ENCODE measurements at places on chromosomes 2 and 18.

- DNase-seq: no peak
Measured at GRCh38 chr2:12979066-12979465, 262.3 kb downstream of the TRIB2 start.

GRCh38 chr2:100957996-100958653 lies 44.0 kb upstream of the RPL31 start:
- DNase-seq: no peak

- DNase-seq: peak; percentile 86
Measured at GRCh38 chr2:27071990-27072830, 756 bp upstream of the OST4 start.

- no peak for DNase-seq
Measured at GRCh38 chr2:126704434-126705160, 48.6 kb downstream of the GYPC start.

DNA sequence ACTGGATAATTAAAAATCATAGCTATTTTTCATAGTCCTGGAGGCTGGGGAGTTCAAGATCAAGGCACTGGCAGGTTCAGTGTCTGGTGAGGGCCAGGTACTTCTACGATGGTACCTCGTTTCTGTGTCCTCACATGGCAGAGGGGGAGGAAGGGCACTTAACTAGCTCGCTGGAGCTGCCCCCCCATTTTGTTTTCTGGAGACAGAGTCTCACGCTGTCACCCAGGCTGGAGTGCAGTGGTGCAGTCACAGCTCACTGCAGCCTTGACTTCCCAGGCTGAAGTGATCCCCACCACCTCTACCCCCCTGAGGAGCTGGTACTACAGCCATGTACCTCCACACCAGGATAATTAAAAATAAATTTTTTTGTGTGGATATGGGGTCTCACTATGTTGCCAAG lies 40.3 kb downstream of the ASB1 start:
- DNase-seq: no peak

DNA sequence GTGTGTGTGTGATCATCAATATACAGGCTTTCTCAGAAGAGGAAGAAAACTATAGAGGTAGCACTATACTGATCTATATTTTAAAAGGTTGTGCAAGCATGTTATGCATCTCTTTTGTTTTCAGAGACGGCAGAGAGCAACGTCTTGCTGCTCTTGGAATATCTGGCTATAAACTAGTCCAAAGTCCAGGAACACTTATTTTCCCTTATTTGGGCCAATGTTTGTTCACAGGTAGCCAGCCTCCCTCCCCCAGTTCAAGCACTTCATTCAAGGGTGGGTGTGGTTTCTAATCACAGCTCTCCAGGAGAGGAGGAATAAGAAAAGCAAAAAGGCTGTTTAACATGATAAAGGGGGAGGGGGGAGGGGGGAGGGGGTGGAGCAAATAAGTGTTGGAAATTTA lies 4.2 kb downstream of the FZD5 start:
- no peak for DNase-seq

DNA sequence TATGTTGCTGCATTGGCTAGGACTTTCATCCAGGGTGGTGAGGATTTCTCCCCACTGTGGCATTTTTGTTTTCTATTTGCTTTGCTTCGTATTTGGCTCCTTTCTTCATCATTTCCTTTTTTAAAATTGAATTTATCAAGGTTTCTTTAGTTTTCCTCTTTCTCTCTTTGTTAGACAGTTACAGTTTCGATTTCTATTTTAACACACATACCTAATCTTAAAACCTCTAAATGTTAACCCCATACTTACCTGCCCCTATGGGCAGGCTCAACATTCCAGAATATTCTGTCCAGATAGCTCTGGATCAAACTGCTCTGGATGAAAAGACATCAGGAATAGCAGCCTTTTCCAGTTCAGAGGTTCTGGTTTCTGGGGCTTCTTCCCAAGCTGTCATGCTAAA lies 49.2 kb downstream of the DIPK1C start:
- DNase-seq: no peak

DNA sequence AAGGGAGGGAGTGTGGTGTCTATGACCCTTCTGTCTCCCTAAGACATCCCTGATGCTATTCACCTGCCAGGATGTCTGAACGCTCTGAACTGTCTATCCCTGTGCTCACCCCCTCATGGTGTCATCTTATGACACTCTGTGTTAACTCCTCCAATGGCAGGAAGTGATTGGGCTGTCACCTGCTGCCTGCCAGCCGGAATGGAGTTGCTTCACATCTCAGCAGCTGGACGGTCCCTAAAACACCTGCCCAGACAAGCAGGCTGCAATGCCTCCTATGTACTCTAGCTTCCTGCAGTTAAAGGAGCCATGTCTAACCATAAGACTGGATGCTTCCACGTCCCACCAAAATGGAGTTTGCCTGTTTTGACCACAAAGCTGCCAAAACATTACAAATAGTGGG lies 99.9 kb downstream of the CPO start:
- no peak for DNase-seq

- no peak for DNase-seq
Measured at GRCh38 chr2:82740527-82740926, 1718.6 kb downstream of the SUCLG1 start.

DNA sequence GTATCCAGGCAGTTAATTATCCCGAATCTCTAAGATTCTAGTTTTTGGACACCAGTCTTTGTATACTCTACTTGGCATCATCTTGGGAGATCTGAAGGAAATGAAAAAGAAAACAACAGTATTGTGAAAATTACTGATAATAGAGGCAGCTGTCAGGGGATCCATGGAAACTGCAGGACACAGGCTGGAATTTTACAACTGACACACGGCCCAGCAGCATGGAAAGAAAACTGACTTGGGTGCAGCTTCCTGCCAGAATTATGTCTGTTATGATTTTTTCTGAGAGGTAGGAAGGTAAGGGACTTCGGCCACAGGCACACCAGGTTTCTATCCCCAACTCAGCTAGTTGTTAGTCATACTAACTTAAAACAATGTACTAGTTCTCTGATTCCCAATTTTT lies 57.7 kb upstream of the ERBB4 start:
- DNase-seq: no peak

DNA sequence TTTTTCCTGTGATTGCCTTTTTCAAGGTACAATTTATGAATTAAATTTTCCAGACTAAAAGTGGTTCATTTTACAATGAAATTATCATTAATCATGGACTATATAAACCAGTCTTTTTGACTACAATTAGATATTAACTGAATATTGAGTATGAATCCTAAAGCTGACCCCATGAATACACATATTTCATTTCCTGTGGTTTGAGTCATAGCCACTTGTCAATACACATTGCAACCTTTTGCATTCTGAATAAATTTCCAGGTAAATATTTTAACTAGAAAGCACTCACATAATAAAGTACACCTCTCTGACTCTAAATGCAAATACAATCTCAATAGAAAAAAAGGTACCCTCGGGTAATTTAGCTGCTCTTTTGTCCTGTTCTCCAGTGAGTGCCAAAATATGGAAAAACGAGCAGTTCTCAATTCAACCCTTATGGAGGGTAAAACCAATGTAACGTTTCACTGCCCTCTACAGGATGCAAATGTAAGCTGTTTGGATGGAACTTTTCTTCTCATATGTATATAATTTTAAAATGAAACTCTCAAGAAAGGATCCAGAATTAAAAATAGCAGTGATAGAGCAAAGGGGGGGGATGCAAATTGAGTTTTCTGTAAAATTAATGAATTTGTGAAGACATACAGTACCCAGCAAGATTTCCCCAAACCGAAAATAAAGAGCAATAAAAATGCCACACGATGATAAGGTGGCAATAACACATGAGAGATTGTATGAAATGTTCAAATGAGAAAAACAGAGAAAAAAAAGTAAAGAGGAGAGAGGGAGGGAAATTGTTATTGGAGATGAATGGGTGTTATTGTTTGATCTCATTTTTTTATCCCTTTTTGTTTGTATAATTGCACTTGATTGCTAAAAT lies 1795.7 kb upstream of the PIK3C3 start:
- DNase-seq: no peak

DNA sequence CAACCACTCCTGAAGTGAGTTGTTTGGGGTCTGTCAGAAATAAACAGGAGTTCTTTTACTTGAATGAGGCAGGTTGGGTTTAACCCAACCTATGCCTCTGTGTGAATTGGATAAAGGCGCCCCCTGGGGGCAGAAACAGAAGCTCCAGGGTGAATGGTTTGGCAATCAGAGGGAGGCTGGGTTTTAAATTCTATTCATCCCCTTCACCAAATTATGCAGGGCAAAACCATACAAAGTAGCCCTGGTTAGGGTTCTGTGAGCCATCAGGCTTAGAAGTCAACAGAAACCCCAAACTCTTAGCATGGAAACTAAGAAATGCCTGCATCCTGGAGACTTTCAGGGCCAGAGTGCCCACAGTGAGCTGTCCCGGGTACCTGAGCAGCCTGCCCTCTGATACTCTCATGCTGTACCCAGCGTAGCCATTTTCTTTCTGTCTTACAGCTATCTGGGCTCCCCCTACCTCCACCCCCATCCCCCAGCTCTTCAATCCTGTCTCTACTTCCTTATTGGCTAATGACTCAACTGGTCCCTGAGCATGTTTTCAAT lies 241.5 kb downstream of the ICOS start:
- DNase-seq: no peak

GRCh38 chr2:239776436-239777005 lies 248.6 kb downstream of the NDUFA10 start:
- DNase-seq: peak; percentile 62

DNA sequence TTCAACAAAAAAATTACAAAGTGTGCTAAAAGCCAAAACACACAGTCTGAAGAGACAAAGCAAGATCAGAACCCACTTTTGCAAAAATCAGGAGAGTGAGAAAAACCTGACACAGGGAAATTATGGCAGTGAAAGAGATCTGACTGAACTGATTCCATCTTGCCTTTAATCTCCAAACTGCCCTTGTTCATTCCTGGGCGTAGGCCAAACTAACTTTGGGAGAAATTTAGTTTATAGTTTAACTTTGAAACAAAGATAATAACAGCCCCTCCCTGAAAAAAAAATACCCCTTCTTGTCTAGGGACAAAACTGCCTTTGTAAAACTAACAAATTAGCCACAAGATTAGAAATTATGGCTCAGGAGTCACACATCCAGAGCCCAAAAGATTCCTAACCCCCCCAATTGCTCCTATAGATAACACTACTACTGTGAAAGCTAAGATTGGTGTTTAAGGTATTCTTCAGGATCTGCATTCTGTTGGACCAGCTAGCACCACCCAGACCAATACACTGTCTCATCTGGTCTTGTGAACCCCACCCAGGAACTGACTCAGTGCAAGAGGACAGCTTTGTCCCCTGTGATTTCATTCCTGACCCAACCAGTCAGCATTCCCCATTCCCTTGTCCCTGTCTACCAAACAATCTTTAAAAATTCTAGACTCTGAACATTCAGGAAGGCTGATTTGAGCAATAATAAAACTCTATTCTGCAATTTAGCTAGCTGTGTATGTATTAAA lies 226.1 kb upstream of the SH3BP4 start:
- no peak for DNase-seq

- DNase-seq: no peak
Measured at GRCh38 chr2:175206866-175207265, 25.4 kb upstream of the ATP5MC3 start.

GRCh38 chr2:205903549-205904129 lies 182.3 kb downstream of the INO80D start:
- no peak for DNase-seq

GRCh38 chr2:238841542-238842164 lies 6.2 kb upstream of the TWIST2 start:
- no peak for DNase-seq

- DNase-seq: no peak
Measured at GRCh38 chr2:25537526-25537925, 135.9 kb downstream of the DTNB start.

- DNase-seq: no peak
Measured at GRCh38 chr18:72376256-72376655, 167.9 kb downstream of the CBLN2 start.

DNA sequence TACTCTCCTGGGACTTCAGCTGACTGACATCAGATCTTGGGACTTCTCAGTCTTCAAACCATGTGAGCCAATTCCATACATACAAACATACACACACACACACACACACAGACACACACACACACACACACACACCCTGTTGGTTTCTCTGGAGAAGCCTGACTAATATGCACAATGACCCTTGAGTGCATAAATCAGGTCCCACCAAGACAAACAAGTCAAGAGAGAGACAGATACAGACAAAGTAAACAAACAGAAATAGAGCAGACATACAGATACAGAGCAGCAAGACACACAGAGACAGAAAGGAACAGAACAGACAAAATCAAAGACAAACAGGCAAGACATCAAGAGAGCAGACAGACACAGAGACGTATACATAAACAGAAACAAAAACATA lies 43.8 kb upstream of the DDX18 start:
- DNase-seq: no peak

- no peak for DNase-seq
Measured at GRCh38 chr2:167769020-167769419, 478.4 kb downstream of the STK39 start.

Measured in suprapubic skin (tissue), 4 donors.